ENCODE measurements at places on chromosomes 3 and 15. TPM values are rescaled to one million over a fixed set of nuclear protein-coding genes. Genes with fewer than 3 reads are reported as not detected.

Gene SLC12A1
- not detected for polyA plus RNA-seq

Gene IMPG2
- 0.02 TPM for polyA plus RNA-seq

Gene LMAN1L
- 0.61 TPM for polyA plus RNA-seq

Gene GAP43
- 0.08 TPM for polyA plus RNA-seq

Gene PLA2G4E
- polyA plus RNA-seq = 2.5 TPM

Gene SLC12A6
- 21.5 TPM for polyA plus RNA-seq

Gene RASGRP1
- polyA plus RNA-seq = 4.0 TPM

Gene BTLA
- 0.07 TPM for polyA plus RNA-seq

Gene ANKDD1A
- 1.4 TPM for polyA plus RNA-seq

Gene NMNAT3
- 2.1 TPM for polyA plus RNA-seq
